ENCODE measurements at places on chromosomes 11 and 22.

- H3K4me1 ChIP-seq: no peaks in the 10 kb centered on the region
- no peaks in the 10 kb centered on the region for H3K27me3 ChIP-seq
- DNase-seq: no peak
- H3K27ac ChIP-seq: no peak overlapping the region
- H3K36me3 ChIP-seq: no peaks in the 10 kb centered on the region
Observed at GRCh38 chr11:127607487-127608085, 607.0 kb upstream of the KIRREL3 start.

DNA sequence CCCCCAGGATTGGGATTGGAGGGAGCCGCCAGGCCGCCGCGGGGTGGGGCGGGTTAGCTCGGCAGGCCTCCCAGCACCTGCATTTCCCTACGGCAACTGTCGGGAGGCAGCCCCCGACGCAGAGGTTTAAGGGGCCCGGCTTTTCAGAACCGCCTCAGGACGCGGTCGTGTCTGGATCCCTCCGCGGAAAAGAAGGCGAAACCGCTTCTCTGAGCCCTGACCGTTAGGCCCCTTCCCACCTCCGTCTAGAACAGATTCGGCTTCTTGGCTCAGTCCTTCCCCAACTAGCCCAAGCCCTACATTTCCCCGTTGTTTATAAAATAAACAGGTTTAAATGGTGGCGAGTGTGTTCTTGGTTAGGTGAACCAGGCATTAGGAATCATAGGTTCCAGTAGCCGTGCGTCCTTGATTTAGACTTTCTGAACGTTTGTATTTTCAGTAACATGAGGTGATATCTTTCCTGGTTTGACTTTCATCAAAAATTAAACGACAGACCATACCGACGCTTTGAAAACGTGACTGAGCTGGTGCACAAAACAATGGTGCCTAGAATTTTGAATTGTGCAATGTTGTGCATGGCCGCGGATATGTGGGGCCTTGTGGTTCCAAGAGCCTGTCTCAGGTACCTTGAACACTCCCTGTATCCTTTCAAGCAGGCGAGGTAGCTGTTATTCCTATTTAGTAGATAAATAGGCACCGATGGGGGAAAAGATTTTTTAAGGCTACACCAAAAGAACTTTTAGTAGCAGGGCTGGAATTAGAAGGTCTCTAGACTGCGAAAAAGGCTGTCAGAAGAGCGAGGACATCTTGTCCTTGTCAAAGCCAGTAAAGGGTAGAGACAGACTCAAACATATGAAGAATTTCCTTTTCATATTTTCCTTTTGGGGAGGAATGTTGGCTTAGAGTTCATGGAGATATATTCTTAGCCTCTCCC is 1.2 kb upstream of the HSPA8 start:
- H3K4me3 ChIP-seq: peak overlapping the region; percentile 100
- peaks cover 2% of the 10 kb centered on the region for H3K27me3 ChIP-seq
- H3K27ac ChIP-seq: peak overlapping the region; percentile 100
- no peak for DNase-seq
- peaks cover 40% of the 10 kb centered on the region for H3K4me1 ChIP-seq
- H3K36me3 ChIP-seq: peaks cover 63% of the 10 kb centered on the region

DNA sequence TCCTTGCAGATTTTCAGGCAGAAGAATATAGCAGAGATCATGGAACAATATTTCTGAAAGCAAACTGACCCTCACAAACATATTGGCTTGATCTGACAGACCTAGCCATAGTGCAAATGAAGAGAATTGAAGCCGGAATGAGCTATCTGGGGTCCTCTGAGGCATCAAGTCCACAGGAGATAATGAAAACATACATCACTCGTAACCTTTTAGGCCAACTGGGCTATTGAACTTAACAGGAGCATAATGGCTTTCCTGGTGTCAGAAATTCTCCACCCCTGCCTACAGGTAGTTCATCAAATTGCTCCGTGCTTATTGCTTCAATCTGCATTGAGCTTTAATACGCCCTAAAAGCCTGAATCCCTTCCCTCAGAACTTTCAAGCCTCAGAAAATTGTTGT is 1414.6 kb upstream of the TENM4 start:
- H3K27ac ChIP-seq: no peak overlapping the region
- H3K27me3 ChIP-seq: no peaks in the 10 kb centered on the region
- H3K4me1 ChIP-seq: no peaks in the 10 kb centered on the region
- no peak overlapping the region for H3K4me3 ChIP-seq

- DNase-seq: no peak
- no peak overlapping the region for H3K4me3 ChIP-seq
- no peaks in the 10 kb centered on the region for H3K27me3 ChIP-seq
- no peaks in the 10 kb centered on the region for H3K4me1 ChIP-seq
- H3K36me3 ChIP-seq: no peaks in the 10 kb centered on the region
Observed at GRCh38 chr22:28198692-28199091, 279.6 kb upstream of the PITPNB start.

DNA sequence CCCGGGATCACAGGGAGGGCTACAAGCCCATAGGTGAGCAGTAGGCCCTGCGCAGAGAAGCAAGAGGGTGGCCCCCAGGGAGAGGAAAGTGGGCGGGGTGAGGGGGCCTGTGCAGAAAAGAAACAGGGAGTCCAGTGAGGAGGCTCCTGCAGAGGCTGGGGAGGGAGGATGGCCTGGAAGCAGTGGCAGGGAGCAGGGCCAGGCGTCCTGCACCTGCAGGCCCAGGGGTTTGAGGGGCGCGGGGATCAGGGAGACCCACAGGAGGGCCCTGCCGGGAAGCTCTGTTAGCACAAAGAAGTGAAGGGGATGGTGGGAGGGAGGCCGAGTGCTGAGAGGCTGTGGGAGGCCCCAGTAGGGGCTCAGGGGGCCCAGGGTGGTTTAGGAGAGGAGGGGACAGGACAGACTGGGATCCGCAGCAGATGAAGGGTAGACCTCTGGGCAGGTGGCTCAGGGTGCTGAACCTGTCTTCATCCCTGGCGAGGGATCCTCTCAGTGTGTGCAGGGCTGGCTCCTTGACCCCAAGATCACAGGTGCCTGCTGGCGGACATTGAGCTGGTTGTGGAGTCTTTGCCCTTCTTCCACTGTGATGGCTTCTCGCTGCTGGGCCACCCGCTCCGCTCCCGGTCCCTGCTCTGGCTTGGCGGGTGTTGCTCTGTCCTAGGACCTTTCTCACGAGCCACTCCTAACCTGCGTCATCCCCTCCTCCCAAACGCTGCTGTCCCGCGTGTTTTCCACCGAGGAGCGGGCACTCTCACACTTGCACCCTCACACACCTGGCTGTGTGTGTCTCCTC is 31.8 kb upstream of the CELSR1 start:
- H3K4me3 ChIP-seq: no peak overlapping the region
- no peaks in the 10 kb centered on the region for H3K4me1 ChIP-seq
- no peak overlapping the region for H3K27ac ChIP-seq
- no peaks in the 10 kb centered on the region for H3K36me3 ChIP-seq

- H3K4me1 ChIP-seq: peaks cover 28% of the 10 kb centered on the region
- no peaks in the 10 kb centered on the region for H3K27me3 ChIP-seq
- H3K27ac ChIP-seq: peak overlapping the region; percentile 94
- DNase-seq: no peak
- H3K4me3 ChIP-seq: no peak overlapping the region
Observed at GRCh38 chr22:40651057-40651456, 14.5 kb upstream of the MRTFA start.

Measured in activated T-cell treated with anti-CD3 and anti-CD28 coated beads, Interleukin-2, amount 50 U/mL, for 24 hours (primary cell).